ENCODE measurements at places on chromosomes 13 and 19.

DNA sequence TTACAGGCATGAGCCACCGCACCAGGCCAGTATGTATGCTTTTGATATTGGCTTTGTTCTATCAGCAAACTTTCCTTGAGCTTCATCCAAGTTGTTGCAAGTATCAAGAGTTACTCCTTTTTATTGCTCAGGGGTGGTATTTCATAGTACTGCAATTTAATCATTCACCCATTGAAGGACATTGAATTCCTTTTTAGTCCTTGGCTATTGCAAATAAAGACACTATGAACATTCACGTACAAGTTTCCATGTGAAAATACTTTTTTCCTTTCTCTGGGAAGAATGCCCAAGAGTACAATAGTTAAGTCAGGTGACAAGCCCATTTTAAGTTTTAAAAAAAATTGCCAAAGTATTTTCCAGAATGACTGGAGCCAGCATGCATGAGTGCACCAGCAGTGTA is 20.4 kb downstream of the CEACAM3 start:
- no peak for DNase-seq

- DNase-seq = no peak
These were observed 11.9 kb upstream of the PRKD2 start for GRCh38 chr19:46728693-46729339.

DNA sequence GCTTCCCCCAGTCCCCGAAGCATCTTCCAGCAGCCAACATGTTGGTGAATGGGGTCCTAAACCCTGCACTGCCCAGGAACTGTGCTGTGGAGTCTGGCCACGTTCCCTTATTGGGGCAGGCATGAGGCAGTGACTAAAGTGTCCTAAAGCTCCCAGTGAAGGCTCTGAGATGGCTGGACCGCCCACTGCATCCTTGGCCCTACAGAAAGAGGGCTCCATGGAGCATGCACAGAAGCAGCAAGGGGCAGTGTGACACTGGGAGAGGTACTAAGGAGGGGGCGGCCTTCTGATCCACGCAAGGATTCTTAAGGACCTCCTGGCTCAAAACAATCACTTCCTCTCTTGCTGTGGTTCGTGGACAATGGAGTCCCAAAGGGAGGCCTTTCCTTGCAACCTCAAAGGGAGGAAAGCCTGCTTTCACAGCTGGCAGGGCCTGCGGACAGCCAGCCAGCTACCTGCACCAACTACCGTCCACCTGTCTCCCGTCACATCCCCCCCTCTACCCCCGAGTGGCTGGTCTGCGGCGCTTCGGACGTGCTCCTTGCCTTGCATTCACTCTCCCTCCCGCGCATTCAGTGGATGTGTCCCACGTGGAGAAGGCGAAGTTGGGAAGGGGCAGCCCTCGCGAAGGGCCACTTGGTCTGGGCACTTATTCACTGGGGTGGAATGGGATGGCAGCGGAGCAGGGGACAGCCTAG is 63.9 kb upstream of the STARD13 start:
- DNase-seq = no peak

GRCh38 chr13:56412856-56413255 is 727.9 kb upstream of the PRR20A start:
- no peak for DNase-seq

GRCh38 chr19:49447485-49448431 is 3.9 kb downstream of the PIH1D1 start:
- no peak for DNase-seq

DNA sequence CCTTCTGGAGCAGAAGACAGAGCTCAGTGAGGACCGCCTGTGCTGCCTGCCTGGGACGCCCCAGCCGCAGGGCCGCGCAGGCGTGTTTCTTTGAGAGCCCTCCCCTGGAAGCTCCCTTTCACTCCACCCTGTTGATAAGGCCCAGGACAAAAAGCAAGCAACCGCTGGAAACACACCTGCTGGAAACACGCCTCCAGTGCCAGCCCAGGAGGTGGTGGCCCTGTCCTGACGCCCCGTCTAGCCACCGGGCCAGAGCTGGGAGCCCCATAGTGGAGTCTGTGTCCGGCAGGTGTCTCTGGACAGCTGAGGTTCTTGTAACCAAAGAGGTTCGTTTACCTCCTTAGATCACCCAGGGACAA is 173.8 kb downstream of the KATNAL1 start:
- no peak for DNase-seq

- DNase-seq = no peak
These were observed 549.0 kb downstream of the KCTD12 start for GRCh38 chr13:76336889-76337844.

- DNase-seq = peak; percentile 90
These were observed 64.4 kb downstream of the POSTN start for GRCh38 chr13:37534181-37534580.

GRCh38 chr13:74450525-74450845 is 316.3 kb upstream of the KLF12 start:
- DNase-seq = no peak

DNA sequence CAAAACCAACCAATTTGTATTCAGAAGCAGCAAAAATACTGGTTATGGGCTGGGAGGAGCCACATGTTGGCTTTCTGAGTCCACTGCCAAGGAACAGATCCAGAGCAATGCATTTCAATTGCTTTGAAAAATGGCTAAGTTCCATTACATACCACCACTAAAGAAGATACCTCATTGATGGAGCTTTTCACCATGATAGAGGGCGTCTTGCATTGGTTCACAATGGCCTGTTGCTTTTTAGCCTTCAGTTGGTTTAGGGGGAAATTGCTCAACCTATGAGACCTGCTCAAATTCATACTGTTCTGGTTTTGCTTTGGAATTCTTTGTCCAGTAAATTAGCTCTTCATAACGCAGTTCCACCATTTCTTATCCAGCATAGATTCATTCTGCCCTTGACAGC is 21.2 kb upstream of the CPB2 start:
- DNase-seq = no peak

DNA sequence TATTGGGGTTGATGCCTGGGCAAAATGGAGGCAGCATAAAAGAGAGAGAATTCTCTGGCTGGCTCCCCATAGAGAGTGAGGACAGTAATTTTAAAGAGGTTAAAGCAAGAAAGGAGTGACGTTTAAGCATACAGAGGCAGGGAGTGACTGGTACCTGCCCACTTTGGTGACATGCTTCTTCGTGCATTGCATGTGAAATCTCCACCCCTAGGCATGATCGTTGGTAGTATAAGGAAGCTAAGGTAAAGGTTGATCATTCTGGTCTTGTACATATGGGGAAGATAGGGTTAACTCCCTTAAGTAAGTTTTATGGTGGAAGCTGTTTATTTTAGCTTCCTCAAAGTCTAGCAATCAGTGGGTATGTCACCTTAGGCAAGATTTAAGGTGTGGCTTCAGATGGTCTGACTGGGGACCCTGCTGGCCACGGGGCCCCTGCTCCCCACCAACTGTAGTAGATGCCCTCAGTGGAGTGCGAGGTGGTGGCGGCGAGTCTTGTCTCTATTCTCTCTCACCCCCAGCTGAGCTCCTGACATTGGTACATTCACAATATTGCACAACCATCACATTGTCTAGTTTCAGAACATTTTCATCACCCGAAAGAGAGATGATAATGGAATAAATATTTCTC is 797.5 kb upstream of the SPRY2 start:
- no peak for DNase-seq

GRCh38 chr19:28456708-28457320 is 756.1 kb downstream of the UQCRFS1 start:
- DNase-seq = no peak

DNA sequence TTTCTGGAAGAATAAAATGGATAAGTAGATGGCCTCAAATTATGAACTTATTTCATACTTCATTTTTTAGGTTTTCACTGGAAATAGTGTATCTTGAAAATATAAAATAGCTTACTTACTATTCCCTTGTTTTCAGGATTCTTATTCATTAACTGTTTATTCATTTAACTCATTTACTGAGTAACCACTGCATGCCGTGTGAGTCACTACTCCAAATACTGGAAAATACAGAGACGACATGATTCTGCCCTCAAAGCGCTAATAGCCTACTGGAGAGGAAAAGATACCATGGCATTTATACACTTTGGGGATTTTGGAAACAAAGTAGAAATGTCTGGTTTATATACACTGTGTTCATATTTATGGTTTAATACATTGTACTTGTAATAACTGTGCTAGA is 270.9 kb downstream of the DACH1 start:
- DNase-seq = no peak

- no peak for DNase-seq
These were observed 5.2 kb upstream of the REXO1 start for GRCh38 chr19:1853295-1854038.

DNA sequence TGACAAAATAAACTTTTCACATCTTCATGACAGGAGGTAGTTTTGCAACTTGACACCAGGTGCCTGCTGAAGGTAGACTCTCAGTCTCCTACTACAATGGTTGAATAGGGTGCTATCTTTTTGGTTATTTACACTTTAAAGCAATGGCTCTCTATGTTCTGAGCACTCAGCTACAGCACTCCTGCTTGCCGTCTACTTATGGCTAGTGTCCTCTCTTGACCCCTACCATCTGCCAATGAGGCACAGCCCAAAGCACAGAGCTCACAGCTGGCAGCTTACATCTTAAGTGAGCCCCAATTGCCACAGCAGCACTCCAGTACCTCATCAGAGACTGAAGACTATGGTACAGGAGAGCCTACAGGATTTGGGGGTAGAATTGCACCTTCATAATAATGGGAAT is 11.4 kb downstream of the ZNF708 start:
- DNase-seq = no peak

GRCh38 chr13:95604556-95604915 is 40.0 kb downstream of the DZIP1 start:
- peak; percentile 45 for DNase-seq

DNA sequence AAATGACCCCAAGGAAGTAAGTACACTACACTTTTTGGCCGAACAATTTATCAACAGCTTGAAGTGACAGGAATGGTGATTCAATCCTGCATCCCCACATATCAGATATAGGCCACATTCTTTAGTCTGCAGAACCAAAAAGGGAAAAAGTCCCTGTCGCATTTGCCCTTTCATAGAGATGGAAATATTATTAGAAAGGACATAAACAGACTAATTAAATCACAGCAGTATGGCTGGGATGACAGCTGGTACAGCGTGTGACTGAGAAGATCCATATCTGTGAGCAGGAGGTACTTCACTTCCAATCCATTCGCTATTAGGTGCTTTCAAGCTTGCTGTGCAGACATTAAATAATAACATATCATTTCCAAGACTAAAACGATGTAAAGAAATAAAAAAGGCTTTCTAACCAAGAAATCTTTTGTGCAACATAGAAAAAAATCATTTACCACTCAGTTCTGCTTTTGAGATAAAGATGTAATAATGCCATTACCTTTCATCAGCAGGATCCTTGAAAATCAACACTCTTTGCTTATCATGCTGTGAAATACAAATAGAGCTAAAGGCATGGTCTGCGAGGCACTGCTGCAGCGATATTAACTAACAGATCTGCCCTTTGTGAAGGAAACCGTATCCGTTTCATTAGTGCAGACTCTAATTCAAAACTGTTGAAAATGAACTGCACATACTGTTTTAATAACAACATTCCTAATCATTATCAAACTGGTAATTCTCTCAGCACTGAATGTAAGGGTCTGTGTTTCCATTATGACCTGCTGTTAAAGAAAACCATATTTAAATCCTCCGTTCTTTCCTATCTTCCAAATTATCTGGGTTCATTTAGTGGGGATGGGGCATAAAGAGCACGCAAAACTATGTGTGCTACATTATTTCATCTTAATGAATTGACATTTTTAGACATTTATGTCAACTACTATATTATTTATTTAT is 245.6 kb downstream of the DACH1 start:
- DNase-seq = no peak

- DNase-seq = no peak
These were observed 9.0 kb upstream of the SHC2 start for GRCh38 chr19:469833-470232.

DNA sequence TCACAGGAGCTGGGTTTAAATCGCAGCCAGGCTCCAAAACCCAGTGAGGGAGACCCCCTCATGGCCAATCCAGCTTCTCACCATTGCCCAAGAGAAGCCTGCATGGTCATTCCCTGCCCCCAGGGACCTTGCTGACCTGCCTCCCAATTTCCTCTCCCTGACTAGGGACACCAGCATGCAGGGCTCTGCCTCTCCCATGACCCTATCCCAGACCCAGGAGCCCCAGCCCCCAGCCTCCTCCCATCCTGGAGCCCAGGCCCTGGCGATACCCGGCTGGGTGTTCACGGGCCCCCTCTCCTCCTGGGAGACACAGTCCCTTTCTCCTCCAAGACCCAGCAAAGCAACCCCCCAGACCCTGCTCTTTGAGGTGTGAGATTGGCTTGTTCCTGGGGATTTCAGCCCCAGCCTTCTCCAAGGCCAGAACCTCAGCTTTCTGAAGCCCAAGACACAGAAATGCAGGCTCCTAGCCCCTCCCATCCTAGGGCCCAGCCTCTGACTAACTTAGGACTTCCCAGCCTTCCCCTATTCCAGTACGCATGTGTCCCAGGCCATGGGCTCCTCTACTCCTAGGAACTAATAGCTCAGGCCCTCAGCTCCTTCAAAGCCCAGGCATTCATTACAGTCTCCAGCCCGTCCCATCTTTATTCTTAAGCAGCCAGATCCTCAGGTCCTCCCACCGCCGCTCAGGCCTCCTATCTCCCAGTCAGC is 1.1 kb downstream of the GYS1 start:
- DNase-seq = peak; percentile 67

- DNase-seq = peak; percentile 92
These were observed 44.3 kb downstream of the ZNF611 start for GRCh38 chr19:52690369-52691214.

GRCh38 chr19:20321139-20321763 is 154.2 kb downstream of the ZNF486 start:
- DNase-seq = no peak

GRCh38 chr13:103676329-103676728 is 610.1 kb upstream of the SLC10A2 start:
- DNase-seq = no peak

DNA sequence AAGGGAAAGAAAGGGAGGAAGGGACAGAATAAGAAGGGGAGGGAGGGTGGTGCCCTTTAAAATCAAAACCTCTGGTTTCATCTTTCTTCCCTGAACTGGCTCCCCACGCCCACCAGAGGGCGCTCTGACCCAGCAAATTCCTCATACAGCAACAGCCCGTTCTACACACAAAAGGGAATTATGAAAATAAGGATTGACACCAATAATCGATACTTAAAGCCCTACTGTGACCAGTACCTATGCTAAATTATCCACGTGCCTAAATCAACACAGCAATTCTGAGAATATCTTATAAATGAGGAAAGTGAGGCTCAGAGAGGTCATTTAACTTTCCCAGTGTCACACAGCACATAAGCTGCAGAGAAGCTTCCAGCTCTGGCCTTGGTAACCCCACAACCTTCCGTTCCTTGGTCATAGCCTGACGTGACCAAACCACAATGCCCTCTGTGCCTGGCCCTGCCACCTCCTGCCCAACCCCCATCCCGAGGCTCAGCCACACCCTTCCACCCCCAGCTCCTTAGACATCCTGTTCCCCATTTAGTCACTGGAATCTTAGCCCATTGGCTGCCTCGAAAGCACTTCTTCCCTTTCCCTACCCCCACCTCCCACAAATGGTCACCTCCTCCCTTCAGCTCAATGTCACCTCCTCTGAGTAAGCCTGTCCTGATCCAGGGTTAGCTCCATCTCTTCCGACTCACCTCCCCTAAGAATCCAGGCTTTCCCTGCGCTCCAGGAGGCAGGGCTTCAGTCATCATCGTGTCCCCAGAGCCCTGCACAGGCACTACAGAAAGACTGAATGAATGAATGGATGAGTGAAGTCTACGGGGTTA is 34.2 kb upstream of the PNMA8B start:
- no peak for DNase-seq

- no peak for DNase-seq
These were observed 88.8 kb downstream of the IER2 start for GRCh38 chr19:13238891-13239534.

All from astrocyte (in vitro differentiated cells and primary cell).